ENCODE measurements at places on chromosomes 5 and 9.

GRCh38 chr9:111838439-111838838 lies 43.7 kb upstream of the SHOC1 start:
- DNase-seq = no peak

GRCh38 chr5:129078247-129078646 lies 16.3 kb upstream of the ISOC1 start:
- DNase-seq = no peak

DNA sequence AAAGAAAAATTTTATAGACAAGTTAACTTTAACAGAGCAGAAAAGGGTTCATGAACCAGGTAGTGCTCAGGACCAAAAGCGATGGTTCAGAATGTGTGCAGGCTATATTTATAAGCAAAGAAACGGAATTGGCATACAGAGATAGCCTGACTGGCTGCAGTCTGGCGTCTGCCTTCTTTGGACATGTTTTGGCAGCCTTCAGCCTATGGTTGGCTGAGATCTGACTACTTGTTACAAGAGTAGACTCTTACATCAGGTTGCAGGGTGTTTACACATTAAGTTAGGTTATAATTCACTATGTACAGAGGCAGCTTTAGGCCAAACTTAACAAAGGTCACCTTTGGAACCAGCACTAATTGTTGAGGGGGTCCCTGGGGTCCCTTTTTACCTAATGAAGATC lies 7.0 kb downstream of the NOP16 start:
- no peak for DNase-seq

- no peak for DNase-seq
These were observed 229.0 kb downstream of the ROR2 start for GRCh38 chr9:91720751-91721705.

- no peak for DNase-seq
These were observed 73.1 kb downstream of the DIRAS2 start for GRCh38 chr9:90569511-90569910.

GRCh38 chr9:109913461-109913810 lies 133.4 kb downstream of the PALM2AKAP2 start:
- DNase-seq = no peak

- DNase-seq = no peak
These were observed 1433.3 kb upstream of the C9orf72 start for GRCh38 chr9:29006628-29007027.

GRCh38 chr5:142976861-142977260 lies 206.7 kb downstream of the ARHGAP26 start:
- DNase-seq = no peak

GRCh38 chr5:37109338-37109737 lies 139.8 kb downstream of the CPLANE1 start:
- no peak for DNase-seq

DNA sequence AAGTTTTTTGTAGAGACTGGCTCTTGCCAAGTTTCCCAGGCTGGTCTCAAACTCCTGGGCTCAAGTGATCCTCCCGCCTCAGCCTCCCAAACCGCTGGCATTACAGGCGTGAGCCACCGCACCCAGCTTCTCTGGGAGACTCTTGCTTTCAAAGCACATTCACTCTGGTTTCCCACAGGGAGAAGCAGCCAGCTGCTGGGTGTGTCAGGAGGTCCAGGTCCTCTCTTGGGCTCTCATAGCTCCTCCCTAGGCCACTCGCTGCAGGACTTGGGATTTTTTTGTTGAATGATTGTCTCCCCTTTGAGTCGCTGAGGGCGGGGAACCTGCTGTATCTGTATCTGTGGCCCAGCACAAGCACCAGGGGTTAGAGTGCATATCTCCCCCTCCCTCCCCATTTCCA lies 68.4 kb upstream of the RAPGEF1 start:
- no peak for DNase-seq

DNA sequence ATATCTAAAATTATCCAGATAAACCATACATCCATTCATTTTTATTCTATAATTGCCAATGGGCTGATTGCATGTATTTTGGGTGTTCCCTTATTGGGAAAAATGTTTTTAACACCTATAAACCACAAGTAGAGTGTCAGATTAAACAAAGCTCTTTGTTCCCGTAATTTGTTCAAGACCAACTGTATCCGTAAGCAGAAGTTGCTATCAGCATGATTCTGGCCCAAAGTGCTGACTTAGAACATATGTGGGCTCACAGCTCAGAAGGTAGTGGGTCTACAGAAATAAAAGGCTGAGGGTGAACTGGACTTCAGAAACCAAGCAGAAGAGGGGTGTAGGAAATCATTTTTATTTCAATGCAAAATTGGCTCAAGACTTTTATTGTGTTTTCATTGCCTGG lies 23.5 kb upstream of the IL7R start:
- no peak for DNase-seq

DNA sequence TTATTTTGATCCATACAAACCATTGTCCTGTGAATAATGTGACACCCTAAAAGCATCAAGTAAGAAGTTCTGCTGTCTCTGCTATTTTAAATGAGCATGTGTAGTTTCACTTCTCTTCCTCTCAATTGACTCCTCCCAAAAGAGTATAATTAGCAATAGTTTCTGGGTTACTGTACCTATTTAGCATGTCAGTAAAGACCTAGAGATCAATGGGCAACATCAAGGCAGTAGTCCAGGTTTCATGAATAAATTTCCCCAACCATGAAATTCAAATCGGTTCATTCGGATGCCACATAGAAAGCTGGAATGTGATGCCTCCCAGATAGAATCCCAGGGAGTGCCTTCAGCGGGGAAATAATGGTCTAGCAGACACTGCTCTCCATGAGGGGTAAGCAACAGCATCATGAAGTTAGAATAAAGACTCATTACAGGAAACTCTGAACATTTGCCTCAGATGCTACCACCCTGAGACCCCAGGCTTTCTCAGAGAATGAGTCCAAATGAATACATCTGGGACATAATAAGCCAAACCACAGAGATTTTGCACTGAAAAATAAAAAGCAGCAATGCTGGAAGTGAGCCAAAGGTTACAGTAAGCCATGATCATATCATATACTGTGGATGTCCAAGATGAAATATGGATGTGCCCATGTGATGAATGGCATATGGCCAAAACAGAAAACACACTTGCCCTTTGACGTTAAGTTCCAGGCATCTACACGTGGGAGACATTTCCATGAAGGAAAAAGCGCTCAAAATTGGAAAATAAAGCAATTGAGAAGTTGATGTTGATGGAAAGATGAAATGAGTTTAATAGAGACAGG lies 1107.0 kb upstream of the SEMA6A start:
- no peak for DNase-seq

DNA sequence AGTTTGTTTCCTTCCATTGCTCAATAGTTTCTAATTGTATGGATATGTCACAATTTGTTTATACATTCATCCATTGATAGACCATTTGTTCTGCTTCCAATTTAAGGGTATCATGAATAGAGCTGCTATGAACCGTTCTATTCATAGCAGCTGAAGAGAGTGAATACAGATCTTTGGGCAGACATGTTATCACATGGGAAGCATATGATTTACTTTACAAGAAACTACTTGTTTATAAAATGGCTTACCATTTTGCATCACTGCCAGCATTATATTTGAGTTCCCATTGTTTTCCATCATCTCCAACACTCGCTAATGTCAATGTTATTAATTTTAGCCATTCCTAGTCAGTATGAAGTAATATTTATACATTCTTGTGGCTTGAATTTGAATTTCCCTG lies 549.0 kb downstream of the MAT2B start:
- no peak for DNase-seq

DNA sequence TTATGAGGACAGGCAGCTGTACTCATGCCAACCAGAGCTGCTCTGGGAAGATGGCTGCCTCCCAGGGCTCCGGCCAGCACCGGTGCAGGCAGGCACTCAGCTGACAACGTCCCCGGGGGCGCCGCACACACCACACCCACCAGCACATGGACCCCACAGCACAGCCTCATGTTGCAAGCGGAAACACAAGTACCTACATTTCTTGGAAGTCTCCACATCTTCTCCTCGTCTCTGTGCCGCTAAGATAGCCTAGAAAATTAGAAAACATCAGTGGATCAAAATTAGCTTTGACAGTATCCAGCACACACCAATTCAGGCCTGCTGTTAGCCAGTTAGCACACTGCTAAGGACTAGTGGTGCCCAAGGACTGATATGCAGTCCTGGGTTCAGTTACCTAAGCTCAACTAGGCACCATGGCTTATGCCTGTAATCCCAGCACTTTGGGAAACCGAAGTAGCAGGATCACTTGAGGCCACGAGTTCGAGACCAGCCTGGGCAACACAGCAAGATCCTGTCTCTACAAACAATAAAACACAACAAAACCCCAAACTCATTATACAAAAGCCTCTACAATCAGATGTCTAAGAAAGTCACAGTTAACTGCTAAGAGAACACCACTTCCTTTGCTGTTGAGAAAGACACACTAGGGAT lies 2.4 kb downstream of the EDF1 start:
- no peak for DNase-seq

GRCh38 chr9:105007143-105007542 lies 79.2 kb upstream of the ABCA1 start:
- DNase-seq = no peak

- DNase-seq = no peak
These were observed 1173.7 kb upstream of the SEMA6A start for GRCh38 chr5:117748336-117748735.

DNA sequence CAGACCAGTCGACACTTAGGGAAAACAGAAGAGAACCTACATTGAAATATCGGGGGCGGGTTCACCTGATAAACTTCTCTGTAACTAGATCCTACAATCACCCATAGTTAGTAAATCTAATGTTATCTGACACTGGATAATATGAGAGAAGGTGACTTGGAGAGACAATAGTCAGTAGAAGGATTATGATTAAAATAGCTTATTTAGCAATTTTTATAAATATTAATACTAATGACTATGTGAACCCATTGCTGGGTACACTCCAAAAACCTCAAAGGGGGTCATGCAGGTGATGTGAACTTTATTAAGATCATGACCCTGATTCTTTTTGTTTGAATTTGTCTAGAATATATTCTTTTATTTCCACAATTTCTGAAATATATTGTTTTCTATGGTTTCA lies 164.1 kb upstream of the CCNH start:
- DNase-seq = no peak

DNA sequence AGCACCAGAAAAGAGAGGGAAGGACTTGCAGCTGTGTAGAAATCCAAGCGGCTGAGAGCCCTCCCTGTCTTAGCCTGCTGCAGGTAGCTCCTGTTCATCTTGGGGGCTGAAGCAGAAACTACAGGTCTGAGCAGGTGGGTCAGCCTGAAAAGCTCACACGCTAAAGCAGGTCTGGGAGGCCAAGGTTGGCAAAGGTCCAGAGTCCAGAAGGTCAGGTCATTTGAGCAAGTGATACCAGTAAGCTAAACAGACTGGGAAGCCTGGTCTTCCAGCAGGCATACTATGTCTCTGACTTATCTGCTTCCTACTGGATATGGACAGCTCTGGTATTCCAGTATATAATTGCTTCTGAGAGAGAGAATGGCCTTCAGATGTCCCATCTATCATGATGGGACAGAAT lies 26.2 kb downstream of the PTCD2 start:
- no peak for DNase-seq

- DNase-seq = no peak
These were observed 427.8 kb downstream of the BNC2 start for GRCh38 chr9:16442622-16443021.

DNA sequence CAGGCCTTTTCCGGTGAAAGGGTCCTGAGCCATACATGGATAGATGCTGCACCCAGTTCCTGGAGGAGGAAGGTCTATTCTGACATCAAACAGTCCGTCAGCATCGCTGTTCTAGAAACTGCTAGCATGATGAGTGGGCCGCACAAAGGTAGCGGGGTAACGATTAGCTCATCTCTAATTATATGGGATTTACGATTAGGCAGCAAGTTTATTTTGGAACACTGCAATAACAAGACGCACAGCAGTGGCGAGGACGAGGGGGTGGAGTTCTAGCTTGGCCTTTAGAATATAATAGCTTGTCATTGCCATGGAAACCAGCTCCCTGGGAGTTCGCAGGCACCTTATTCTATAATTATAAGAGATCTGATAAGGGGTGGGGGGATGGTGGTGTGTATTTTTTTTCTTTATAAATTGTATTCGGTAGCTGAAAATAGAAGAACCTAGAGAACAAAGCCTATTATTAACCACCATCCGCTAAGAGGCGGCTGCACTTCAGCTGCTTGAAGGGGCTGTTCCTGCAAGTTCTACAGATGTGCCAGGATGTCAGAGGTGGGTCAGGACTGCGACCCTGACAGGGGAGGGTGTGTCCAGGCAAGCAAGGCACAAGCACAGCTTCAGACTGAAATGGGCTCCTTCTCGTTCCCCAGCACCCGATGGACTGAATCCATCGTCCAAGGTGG lies 311.0 kb downstream of the AGTPBP1 start:
- no peak for DNase-seq

DNA sequence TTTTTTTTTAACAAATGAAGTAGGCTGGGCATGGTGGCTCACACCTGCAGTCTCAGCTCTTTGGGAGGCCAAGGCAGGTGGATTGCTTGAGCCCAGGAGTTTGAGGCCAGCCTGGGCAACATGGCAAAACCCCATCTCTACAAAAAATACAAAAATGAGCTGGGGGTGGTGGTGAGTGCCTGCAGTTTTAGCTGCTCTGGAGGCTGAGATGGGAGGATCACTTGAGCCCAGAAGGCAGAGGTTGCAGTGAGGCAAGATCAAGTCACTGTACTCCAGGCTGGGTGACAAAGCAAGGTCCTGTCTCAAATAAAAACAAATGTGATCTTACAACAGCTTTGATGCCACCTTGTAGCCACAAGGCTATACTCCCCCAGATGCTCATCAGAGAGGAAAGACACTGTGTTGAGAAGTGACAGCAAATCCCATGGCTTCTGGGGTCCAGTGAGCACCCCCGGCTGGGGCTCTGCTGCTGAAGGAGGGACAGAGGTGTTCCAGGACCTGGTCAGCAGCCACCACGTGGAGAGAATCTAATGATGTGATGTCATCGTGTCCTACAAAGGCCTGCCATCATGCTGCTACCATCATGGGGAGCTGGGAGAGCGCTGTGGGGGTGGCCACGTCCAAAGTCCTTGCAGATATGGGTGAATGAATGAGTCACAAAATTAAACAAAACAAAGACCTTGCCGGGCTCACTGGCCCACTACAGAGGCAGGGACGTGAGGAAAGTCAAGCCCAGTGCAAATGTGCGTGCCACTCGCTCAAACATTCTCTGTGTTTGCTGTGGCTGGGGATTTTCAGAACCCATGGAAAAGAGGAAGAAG lies 60.7 kb downstream of the PRRT1B start:
- no peak for DNase-seq

DNA sequence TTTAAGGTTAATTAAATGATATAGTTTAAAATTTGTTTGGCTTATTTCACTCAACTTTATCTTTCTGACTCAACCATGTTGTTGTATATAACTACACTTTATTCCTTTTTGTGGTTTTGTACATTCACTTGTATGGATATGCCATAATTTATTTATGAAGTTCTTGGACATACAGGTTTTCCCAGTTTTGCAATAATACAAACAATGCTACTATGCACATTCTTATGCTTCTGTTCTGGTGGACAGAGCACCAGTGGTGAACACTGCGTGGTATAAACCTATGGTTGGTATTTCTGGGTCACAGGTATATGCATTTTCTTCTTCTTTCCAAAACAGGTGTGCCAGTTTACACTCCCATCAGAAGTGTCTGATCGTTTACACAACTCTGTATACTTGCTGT lies 35.7 kb upstream of the TRIM14 start:
- DNase-seq = no peak

GRCh38 chr5:15385553-15385952 lies 114.4 kb upstream of the FBXL7 start:
- DNase-seq = no peak

- no peak for DNase-seq
These were observed 459.6 kb downstream of the RAB3C start for GRCh38 chr5:59042201-59043055.

- DNase-seq = no peak
These were observed 435.7 kb upstream of the RIOK2 start for GRCh38 chr5:97618721-97619120.
